ENCODE measurements at places on chromosomes 2 and 18.

- no peak for DNase-seq
Observed at GRCh38 chr2:200225951-200226350, 80.5 kb upstream of the SPATS2L start.

GRCh38 chr18:74019864-74020263 is 127.8 kb downstream of the FBXO15 start:
- no peak for DNase-seq

- no peak for DNase-seq
Observed at GRCh38 chr18:39259736-39260135, 1694.1 kb upstream of the CELF4 start.

- no peak for DNase-seq
Observed at GRCh38 chr2:156017341-156017885, 315.1 kb downstream of the NR4A2 start.

DNA sequence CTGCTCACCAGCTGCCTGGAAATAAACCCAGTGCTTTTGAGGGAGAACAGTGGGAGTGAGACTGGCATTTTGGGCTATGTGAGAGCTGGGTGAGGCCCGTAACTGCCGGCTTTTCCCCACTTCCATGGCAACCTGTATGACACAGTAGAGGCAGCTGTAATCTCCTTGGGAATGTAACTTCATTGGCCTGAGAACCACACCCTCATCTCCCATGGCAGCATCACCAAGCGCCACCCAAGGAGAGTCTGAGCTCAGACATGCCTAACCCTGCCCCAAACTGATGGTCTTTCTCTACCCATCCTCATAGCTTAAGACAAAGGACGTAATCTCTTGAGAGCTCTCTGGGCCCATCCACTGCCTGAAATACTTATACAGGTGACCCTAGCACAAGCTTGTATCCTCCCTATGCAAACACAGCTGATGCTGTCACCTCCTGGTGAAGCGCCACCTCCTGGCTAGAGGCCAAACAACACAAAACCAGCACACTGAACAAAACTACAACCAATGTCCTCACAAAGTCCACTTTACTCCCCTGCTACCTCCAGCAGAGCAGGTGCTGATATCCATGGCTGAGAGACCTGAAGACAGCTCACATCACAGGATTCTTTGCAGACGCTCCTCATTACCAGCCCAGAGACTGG is 763.4 kb upstream of the NRXN1 start:
- DNase-seq, result no peak

GRCh38 chr18:76914314-76914713 is 92.0 kb downstream of the ZNF236 start:
- DNase-seq, result no peak

- DNase-seq, result no peak
Observed at GRCh38 chr18:62018034-62018758, 125.4 kb upstream of the RNF152 start.

GRCh38 chr2:234821946-234822475 is 129.8 kb upstream of the SH3BP4 start:
- DNase-seq, result peak; percentile 48

DNA sequence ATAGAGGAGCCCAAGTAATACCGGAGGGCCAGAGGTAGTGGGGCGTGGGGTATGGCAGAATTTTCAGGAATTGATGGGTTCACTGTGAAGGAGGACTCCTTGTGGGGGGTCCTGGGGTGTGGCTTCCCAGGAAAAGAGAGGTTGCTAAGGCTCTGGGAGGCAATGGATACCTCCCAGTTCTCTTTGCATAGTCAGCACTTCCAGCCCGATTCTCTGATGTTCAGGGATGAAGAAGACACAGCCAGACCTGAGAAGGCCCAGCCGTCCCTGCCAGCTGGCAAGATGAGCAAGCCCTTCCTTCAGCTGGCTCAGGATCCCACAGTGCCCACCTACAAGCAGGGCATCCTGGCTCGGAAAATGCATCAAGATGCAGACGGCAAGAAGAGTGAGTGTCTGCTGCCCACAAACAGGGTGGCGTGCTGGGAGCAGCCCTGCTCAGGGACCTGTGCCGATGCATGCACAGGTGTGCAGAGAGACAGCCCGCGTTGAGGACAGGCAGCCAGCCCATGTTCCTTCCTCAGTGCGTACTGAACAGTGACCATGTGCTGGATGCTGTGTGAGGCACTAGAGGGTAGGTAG is 22.2 kb downstream of the PSD4 start:
- DNase-seq, result no peak

GRCh38 chr2:6927186-6927585 is 10.0 kb downstream of the RNF144A start:
- DNase-seq, result peak; percentile 76

GRCh38 chr2:57488061-57488460 is 558.5 kb upstream of the VRK2 start:
- no peak for DNase-seq

- DNase-seq, result peak; percentile 92
Observed at GRCh38 chr18:45014047-45014501, 333.4 kb downstream of the SETBP1 start.

DNA sequence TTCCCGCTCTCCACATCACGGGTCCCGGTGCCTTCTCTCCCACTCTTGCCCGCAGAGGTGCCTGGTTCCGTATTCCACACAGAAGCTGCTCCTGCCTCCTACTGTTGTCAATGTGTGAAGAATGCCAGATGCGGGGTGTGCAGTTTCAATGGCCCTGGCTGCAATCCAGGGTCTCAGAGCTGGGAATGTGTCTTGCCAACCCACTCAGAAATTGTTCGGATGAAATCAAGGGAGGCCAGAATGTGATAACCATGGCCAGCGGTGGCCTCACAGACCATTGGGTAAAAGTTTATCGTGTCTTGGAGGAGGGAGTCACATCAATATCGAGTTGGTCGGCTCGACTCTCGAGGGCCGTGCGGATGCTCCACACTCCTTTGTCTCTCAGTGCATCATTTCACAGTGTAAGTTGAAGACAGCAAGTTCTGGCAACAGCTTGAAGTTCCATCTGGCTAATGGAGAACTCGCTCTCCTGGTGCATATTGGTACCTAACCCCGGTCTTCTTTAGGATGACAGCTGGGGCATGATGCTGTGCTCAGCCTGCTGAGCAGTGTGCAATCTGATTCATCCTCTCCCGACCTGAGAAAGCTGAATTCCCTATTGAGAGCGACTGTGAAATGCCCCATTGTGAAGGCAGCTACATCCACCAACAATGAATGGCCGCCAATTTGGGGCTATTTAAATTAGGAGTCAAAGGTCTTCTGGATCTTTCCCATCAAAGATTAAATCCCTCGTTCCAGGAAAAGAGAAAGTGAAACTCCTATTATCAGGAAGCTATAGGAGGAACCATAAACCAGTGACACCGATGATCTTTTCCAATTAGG is 389.0 kb downstream of the SOX11 start:
- no peak for DNase-seq

- no peak for DNase-seq
Observed at GRCh38 chr18:58396966-58397365, 231.9 kb downstream of the ALPK2 start.

DNA sequence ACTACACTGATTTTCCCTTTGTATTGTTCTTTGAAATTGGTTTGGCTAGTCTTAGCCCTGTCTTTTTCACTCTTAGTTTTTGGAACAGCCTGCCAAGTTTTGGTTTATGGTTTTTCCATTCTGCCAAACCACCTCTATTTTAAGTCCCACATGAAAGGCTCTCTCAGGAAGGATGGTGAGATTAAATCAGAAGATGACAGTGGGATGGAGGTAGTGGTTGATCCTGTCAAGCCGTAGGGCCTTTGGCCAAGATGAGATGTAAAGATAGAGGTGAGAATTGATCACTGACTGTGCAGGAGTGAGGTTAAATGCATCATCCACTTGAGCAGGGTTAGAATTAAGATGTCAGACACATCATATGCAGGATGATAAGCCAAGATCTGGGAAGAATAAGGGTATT is 948.5 kb downstream of the SLC4A3 start:
- DNase-seq, result no peak

GRCh38 chr2:151766437-151767153 is 32.3 kb upstream of the NEB start:
- DNase-seq, result no peak

DNA sequence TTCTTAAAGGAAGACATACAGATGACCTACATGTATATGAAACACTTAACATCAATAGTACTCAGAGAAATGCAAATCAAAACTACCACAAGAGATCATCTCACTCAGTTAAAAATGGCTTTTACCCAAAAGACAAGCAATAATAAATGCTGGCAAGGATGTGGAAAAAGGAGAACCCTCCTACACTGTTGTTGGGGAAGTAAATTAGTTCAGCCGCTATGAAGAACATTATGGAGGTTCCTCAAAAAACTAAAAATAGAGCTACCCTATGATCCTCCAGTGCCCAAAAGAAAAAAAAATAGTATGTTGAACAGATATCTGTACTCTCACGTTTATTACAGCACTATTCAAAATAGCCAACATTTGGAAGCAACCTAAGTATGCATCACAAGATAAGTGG is 1579.4 kb upstream of the TMEFF2 start:
- DNase-seq, result no peak

DNA sequence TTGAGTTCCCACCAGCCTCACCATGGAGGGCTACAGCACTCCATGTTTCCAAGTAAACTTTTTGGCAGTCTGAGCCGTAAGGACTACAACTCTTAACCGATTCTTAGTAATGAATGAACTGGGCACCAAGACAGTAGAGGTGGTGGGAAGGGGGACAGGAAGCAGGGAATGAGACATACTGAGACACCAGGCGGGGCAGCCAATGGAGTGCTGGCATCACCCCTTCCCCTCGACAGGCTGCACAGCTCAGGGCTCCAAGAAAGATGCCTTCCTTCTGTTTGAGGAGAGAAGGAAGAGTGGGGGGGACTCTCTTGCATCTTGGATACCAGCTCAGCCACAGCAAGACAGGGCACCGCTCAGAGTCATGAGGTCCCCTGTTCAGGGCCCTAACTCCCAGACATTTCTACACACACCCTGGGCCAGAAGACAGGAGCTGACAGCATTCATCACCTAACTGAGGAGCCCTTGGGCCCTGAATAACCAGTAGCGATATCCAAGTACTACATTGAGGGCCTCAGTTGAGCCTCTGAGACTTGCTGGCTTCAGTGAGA is 45.2 kb downstream of the USP34 start:
- DNase-seq, result no peak

- DNase-seq, result no peak
Observed at GRCh38 chr18:54359233-54359632, 1.5 kb downstream of the C18orf54 start.

- no peak for DNase-seq
Observed at GRCh38 chr18:8912348-8913326, 189.9 kb upstream of the NDUFV2 start.

- DNase-seq, result no peak
Observed at GRCh38 chr2:183543731-183544130, 419.5 kb downstream of the NUP35 start.

- DNase-seq, result peak; percentile 75
Observed at GRCh38 chr2:76953733-76954347, 568.3 kb downstream of the LRRTM4 start.

- no peak for DNase-seq
Observed at GRCh38 chr2:64686283-64686956, 32.7 kb upstream of the SERTAD2 start.

GRCh38 chr2:11647834-11648600 is 22.0 kb downstream of the NTSR2 start:
- peak; percentile 57 for DNase-seq

DNA sequence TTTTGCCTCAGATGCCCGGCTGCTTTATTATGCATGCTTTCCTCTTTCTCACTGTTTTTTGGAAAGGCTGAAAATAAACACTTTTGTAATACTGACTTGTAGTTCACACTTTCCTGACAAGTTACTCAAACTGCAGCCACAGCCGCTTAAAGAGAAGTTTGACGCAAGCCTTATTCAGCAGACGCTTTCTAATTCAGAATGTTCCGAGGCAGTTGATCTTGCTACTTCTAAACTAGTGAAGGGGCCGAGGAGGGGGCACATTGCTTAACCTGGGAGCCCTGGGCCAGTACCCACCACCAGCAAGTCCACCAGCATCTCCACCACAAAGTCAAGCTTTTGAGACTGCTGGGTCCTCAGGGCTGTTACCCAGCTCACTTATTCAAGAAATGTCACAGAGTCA is 71.8 kb upstream of the SPRED2 start:
- DNase-seq, result no peak

GRCh38 chr2:14530506-14530905 is 102.0 kb upstream of the LRATD1 start:
- no peak for DNase-seq

GRCh38 chr18:65146482-65147021 is 604.3 kb upstream of the CDH7 start:
- no peak for DNase-seq

- no peak for DNase-seq
Observed at GRCh38 chr18:59564561-59564960, 132.7 kb downstream of the CCBE1 start.

GRCh38 chr2:125095826-125096225 is 1070.7 kb downstream of the CNTNAP5 start:
- no peak for DNase-seq

DNA sequence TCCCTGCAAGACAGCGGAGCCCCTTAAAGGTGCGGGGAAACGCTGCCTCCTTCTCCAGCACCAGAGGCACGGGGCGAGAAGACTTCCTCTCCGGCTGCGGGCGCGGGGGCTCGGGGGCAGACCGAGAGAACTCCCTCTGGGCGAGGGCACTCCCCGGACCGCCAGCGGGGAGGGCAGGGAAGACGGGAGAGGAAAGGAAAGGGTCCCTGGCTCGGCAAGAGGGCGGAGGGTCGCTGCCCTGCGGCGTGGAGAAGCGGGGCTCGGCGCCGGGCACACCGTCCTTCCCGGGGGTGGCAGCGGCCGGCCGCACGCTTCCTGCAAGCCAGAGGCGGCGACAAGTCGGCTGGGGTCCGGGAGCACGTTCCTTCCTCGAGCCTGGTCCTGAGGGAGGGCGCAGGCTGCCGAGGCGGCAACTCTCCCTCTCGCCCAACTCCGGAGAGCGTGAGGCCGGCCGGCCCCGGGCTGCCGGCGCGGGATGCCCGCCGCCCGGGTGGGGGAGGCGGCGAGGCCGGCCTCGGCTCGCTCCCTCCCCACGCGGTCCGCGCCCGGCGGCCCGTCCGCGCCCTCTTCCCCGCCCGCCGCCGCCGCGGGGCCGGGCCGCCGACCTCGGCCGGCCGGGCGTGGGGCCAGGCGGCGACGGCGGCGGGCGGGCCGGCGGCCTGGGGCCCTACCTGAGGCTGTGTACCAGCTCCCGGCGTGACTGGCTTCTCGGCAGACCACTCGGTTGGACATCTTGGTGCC is 1.1 kb downstream of the MEMO1 start:
- DNase-seq, result no peak

DNA sequence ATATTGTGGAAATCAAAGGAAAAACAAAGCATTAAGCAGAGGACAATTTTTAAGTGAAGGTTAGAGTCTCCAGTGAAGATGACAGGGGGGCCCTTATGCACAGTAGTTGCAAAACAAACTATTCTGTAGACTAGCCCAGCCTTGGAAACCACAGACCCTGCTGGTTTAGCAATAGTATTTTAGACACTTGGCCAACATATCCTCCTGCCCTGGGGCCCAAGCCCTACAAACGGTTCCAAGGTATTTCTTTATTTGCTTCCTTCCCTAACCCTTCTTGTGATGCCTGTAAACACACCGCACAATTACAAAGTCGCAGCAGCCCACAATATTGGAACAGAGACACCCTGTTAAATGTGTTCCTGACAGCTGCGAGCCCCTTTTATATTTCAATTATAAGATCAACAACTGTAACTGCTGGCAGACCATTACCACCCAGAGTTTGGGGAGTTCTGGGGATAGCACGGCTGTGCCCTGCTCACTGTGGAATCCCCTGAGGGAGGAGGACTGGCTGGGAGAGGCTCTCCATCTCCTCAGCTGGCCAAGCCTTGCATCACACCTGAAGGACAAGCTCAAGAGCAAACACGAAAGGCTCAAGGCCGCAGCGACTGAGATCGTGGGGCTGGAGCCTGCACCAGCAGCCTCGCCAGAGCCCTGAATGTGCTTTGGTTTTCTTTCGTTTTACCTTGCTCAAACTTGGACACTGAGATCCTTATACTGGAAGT is 282.2 kb upstream of the ATP5MC3 start:
- no peak for DNase-seq

GRCh38 chr2:217108575-217109027 is 248.7 kb upstream of the TNP1 start:
- no peak for DNase-seq

Measured in kidney glomerular epithelial cell (primary cell).